ENCODE measurements at places on chromosomes 16 and 17.

DNA sequence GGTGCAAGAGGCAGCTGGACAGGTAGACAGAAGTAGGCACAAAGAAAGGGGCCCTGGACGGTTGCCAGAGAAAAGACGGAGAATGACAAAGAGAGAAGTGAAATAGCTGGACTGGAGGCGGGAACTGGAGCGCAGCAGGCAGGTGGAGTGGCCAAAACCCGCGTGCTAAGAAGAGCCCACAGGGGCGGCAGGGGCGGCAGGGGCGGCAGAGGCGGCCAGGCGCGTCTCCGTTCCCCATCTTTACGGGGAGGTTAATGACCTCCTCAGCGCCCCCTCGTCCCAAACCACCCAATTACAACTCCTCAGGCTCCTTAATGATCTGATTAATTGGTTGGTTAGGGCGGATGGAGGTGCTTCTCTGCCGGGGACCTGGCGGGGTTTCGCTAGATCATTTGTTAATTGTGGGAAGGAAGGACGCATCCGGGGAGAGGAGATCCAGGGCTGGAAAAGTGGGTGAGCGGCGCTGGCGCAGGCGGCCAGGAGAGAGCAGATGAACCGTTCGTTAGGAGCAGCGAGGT is 15.4 kb upstream of the HOXB9 start:
- H3K4me3 ChIP-seq, result no peak overlapping the region
- H3K4me1 ChIP-seq, result no peaks in the 10 kb centered on the region
- H3K36me3 ChIP-seq, result no peaks in the 10 kb centered on the region
- no peak overlapping the region for H3K27ac ChIP-seq
- peaks cover 62% of the 10 kb centered on the region for H3K27me3 ChIP-seq

DNA sequence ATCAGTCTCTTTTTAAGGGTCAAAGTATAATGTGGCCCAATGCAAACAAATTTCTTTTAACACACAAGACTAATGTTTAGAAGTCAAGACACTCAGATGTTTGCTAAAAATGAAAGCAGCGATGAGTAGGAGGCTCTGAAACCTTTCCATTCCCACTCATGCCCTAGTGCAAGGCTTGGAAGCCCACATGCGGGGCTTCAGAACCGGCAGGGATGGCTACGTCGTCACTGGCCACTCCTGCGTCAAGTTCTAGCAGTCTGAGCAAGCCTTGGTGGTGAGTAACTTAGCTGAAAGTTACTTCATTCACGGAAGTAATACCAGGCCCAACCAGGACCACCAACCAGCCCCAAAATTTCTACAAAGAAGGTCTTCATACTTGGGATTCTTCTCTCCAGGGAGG is 14.8 kb upstream of the TMED6 start:
- H3K27me3 ChIP-seq, result no peaks in the 10 kb centered on the region
- H3K36me3 ChIP-seq, result no peaks in the 10 kb centered on the region
- no peak for DNase-seq

DNA sequence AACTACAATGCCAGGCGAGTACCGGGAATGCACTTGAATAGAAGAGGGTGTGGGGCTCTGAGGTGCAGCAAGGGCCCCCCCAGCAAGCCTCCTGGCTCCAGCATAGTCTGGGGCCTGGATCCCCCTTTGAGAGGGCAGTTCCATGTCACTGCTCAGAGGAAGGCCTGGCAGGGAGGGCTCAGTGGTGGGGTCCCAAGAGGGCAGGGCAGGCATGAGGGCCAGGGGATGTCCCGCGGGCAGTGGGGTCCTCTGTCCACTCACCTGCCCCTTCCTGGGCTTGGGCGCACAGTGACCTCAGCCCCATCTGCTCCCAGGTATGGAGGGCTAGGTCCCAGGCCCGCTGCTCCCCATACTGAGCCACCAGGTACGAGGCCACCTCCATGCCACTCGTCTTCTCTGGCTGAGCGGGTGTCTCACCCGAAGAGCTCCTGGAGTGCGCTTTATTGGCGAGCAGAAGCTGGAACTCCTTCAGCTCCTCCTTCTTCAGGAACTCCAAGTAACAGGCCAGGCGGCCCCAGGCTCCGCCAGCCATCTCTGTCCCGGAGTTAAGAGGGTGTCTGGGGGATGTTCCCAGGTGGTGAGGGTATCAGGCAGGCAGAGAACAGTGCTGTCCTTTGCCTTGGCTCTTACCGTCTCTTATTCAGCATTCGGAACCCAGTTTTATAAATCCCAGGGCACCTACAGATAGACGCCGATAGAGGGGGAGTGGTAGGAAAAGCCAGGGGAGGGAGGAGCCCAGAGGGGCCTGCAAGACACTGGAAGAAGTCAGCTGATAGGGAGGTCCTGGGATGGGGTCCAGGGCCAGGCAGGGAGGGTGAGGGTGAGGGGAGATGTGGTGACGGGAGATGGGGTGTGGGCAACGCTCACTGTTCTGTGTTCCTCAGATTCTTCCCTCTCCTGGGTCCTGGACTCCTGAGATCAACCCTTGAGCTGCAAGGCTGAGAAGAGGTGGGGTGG is 605 bp downstream of the NLRP1 start:
- H3K4me1 ChIP-seq, result no peaks in the 10 kb centered on the region
- DNase-seq, result peak; percentile 46
- H3K27ac ChIP-seq, result peak overlapping the region; percentile 87
- no peaks in the 10 kb centered on the region for H3K36me3 ChIP-seq

DNA sequence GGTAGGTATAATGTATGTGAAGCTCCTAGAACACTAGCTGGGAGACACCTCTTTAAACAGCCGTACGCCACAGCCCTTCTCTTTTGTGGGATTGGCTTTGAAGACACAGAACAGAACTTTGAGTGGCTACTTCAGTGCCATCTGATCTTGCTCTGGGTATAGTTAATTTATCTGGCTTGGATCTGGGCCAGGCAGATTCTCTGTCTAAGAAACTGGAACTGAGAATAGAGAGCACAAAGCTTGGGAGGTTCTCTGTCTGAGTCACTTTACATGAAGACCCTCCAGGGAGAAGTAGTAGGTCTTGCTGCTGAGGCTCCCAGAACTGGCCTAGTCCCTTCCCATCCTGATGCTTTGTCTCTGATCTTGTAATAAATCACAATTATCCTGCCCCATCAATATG is 721.0 kb upstream of the KIF2B start:
- H3K36me3 ChIP-seq, result no peaks in the 10 kb centered on the region
- H3K27me3 ChIP-seq, result no peaks in the 10 kb centered on the region
- no peak overlapping the region for H3K27ac ChIP-seq
- no peak overlapping the region for H3K4me3 ChIP-seq

GRCh38 chr17:27603421-27603770 is 27.6 kb upstream of the LGALS9 start:
- H3K4me1 ChIP-seq, result no peaks in the 10 kb centered on the region
- H3K27me3 ChIP-seq, result no peaks in the 10 kb centered on the region
- DNase-seq, result no peak
- H3K27ac ChIP-seq, result no peak overlapping the region
